ENCODE measurements at places on chromosomes 3 and 15. TPM values are rescaled to one million over a fixed set of nuclear protein-coding genes. Genes with fewer than 3 reads are reported as not detected.

GRCh38 chr3:13012221-13012691, 61.0 kb downstream of the IQSEC1 start:
- DNase-seq = peak; percentile 61

The CLDN16 gene
- 0.74 TPM for total RNA-seq

- no peak for DNase-seq
These were observed 18.2 kb downstream of the FOXB1 start for GRCh38 chr15:60022379-60022741.

DNA sequence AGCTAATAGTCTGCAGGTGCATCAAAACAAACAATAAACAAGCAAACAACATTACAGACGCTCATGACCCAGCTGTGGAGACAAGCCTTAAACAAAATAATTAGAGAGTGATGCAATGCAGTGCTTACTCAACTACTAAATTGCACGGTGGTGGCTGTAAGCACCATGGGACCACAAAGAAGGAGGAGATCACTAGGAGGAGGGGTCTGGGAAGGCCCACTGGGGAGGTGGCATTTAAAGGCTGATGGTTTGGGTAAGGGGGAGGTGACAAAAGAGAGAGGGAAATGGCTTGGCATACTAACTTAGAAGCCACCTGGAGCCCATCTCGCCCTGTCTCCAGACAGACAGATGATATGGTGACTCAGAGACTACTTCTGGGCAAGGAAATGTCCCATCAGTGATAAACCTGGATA, 516.7 kb downstream of the FOXP1 start:
- DNase-seq = peak; percentile 46

- no peak for DNase-seq
These were observed 284.8 kb upstream of the CTNNB1 start for GRCh38 chr3:40914475-40914874.

- no peak for DNase-seq
These were observed 123.2 kb downstream of the AQP9 start for GRCh38 chr15:58261368-58261767.

- peak; percentile 97 for DNase-seq
These were observed 36.3 kb upstream of the TSC22D2 start for GRCh38 chr3:150371741-150372254.

DNA sequence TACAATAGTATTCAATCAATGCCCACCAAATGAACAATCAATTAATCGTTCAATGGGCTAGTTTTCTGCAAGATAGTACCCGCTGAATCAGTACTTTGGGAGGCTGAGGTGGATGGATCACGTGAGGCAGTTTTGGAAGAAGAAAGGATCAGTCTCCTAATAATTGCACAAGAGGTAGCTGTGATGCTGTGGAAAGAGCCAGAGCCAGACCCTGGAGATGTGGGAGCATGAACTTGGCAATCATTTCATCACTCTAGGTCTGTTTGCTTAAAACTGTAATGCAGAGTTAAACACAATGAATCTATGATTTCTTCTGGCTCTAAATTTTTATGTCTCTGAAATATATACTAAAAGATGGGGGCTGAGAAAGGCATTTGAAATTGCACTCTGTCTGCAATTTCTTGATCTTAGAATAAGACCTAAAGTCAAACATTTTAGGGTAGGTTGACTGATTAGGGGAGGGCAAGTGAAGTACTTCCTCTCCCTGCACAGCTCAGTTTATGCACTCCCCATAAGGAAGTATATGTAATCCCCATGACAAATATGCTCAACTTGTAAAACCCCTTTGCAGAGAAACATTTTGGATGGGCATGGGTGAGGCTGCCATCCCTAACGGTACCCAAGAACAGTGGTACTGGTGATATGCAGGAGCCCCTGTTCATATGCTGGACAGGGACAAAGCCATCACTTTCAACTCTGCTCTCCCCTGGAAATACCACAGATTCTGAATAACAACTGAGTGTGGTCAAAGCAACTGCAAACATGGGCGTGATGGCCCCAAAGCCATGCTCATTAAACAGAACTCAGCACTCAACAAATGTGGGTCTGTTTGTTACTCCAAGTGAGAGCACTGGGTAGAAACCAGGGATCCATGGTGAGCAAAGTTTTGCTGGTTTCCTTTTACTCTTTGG, 28.6 kb upstream of the SPATA12 start:
- DNase-seq = no peak

The RETNLB gene
- not detected for total RNA-seq

The TMEM158 gene
- total RNA-seq = 4.9 TPM

The GABRR3 gene
- total RNA-seq = not detected

DNA sequence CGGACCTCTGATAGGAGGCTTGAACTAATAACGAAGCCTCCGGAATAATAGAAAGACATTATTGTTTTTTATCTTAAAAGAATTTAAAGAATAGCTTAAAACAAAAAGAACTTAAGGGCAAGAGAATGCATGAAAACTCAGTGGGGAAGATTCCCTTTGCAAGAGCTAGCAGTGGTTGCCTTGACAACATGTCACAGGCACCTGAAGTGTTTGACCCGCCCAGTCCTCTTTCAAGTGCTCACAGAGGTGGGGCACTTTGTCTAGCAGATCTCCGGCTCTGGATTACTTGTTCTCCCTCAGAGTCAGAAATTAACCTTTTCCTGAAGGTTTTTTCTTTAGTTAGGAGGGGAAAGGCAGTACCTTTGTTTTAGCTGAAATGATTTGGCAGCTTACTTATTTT, 37.8 kb downstream of the LARS2 start:
- DNase-seq = no peak

The SAMD7 gene
- not detected for total RNA-seq

GRCh38 chr3:5057857-5058324, 64.2 kb upstream of the ARL8B start:
- DNase-seq = peak; percentile 73

The SPATA12 gene
- total RNA-seq = 0.34 TPM
